ENCODE measurements at places on chromosomes 16 and 17.
A peak's percentile ranks its signal among the peaks of the same experiment; 100 is the strongest.

GRCh38 chr16:57106767-57107166, 14.4 kb downstream of the CPNE2 start:
- no peak for DNase-seq

GRCh38 chr17:15467592-15467991, at the start of gene CDRT4:
TSS of gene CDRT4 (minus strand) at chr17:15467621. CDS start at chr17:15440238, 27,383 bp downstream.
- DNase-seq, result no peak

- DNase-seq, result peak; percentile 87
Observed at GRCh38 chr17:78645421-78646295, 68.5 kb upstream of the DNAH17 start.

DNA sequence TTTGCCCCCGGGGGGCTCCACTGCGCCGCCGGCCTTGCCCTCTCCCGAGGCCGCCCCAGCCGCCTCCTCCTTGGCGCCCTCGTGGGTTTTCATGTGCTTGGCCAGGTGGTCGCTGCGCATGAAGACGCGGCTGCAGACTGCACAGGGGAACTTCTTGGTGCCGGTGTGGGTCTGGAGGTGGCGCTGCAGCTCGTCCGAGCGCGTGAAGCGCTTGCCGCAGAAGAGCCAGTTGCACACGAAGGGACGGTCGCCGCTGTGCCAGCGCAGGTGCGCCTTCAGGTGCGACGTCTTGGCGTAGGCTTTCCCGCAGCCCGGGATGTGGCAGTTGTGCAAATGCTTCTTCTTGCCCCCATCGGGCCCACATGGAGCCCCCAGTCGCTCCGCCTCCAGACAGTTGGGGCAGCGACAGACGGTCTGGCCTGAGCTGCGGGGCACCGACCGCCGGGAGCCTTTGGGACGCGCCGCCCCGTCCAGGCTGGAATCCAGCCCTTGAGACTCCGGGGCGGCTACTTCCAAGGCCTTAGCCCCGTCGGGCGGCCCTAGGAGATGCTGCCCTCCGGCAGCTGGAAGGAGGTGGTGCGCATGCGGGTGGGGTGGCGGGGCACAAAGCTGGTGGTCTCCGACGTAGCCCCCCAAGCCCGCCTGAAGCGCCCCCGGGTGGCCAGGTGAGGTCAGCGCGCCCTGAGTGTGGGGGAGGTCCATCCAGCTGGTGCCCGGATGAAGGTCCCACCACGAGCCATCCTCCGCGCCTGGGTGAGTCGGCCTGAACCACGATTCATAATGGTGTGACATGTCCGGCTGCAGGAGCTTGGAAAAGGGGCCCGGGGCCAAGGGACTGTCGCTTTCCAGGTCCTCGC, 3.4 kb downstream of the SP6 start:
- no peak for DNase-seq

GRCh38 chr17:56899403-56899802, 14.4 kb downstream of the TRIM25 start:
- DNase-seq, result no peak

- DNase-seq, result no peak
Observed at GRCh38 chr16:86578611-86579267, 390 bp downstream of the FOXL1 start.

Measured in GM10248 (cell line).